Activated CD8-positive, alpha-beta T cell treated with anti-CD3 and anti-CD28 coated beads, Interleukin-2, amount 10 ng/mL, durations not matched to agents 7 days and 5 days (primary cell): ENCODE measurements at places on chromosomes 7 and 10. TPM values are rescaled to one million over a fixed set of nuclear protein-coding genes. Genes with fewer than 3 reads are reported as not detected.
A peak's percentile ranks its signal among the peaks of the same experiment; 100 is the strongest.

STEAP4 gene
- total RNA-seq, result not detected

ZNF107 gene
- 21.7 TPM for total RNA-seq

IL6 gene
- total RNA-seq, result not detected

ITGA8 gene
- not detected for total RNA-seq

DNA sequence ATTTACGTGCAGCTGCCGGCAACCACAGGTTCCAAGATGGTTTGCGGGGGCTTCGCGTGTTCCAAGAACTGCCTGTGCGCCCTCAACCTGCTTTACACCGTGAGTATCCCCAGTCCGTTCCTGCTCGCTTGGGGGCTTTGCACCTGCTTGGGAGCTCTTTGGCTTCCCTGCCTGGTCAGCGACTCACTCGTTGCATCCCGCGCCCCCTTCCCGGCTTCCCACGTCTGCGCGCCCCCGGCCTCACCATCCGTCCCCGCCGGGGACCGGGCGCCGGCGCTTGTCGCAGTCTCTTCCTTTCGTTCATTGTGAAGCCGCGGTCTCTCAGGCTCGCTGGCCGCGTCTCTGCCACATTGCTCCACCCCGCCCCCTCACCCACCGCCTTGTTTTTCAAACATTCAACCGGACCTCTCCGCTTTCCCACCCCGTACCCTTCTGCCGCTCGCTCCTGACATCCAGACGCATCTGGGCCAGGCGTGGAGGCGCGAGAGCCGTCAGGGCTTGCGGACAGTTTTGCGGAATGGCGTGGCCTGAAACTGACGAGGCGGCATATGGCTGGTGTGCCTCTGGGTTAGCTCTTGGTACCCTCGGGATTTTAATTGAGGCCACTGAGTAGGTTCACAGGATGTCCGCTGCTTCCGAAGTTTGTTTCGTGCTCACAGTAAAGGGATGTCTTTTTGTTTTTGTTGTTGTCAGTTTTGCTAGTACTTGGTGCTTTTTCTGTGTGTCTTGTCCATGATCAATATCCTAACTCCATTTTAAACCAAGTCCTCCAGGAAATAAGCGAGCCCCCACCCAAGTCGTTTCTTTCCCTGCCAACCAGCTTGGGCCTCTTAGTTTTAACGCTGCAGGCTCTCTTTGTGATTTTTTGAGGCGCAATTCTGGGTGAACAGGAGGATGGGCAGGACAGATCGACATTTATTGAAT is 639 bp downstream of the TSPAN13 start:
- DNase-seq, result peak; percentile 28

- DNase-seq, result no peak
Observed at GRCh38 chr7:158077934-158078910, 509.4 kb downstream of the PTPRN2 start.

DNA sequence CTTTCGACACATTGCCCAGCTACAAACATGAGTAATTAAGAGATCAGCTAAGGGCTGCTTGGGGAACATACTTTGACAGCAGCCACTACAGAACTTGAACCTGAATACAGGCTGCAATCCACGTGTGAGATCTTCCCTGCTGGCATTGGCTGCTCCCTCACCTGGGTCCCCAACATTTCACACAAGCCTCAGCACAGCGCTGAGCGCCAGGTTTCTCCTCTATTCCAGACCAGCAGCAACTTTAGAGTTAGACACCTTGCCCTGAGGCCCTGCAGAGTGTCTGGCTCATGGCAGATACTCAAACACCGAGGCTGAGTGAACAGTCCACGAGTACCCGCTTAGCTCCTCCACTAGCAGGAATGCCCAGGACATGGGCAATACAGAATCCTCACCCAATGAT is 1.3 kb upstream of the WIPF3 start:
- DNase-seq, result no peak

DNA sequence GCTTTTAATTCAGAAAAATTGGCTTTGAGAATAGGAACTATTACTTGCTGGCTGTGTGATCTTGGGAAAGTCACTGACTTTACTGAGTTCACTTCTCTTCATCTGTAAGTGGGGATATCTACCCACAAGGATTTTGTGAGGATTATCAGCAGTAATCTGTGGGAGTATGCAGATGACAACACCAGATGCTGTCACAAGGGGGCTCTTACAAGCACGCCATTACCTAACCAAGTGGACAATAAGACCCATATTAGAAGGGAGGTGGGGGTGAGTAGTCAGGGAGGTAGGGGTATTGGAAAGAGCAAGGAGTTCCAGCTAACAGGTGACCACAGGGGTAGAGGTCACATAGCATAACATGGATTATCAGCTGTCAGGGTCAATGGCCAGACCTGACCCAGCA is 569.4 kb downstream of the SUGCT start:
- no peak for DNase-seq

DNA sequence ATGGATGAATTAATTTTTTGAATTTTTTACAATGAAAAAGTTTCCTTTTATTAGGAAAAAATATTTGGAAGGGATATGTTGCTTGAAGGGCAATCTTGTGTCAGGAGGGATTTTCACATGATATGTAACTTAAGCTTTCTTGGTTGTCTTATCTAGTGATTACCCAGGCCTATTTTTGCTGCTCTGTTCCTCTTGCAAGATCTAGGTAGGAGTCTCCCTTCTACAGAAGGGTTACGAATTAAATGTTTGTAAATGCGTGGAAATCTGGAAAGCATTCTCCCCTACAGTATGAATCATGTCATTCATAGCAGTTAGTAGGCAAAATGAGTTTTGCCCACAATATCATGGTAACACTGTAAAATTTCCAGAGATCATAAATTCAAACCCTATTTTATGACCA is 57.7 kb upstream of the CDK14 start:
- no peak for DNase-seq

DNA sequence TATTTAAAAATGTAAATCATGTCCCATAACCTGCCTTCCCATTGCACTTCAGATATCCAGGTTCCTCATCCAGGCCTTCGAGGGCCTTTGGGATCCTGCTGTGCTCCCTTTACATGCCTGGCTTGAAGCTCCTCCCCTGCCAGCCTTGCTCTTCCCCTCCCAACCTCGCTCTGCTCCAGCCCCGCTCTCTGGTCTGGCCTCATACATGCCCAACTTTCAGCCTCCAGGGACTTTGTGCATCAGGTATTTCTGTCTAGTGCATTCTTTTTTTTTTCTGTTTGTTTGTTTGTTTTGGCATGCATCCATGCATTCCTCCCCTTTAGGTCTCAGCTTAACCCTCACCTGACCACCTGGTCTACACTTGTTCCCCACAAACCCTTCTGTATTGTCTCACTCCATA is 160.3 kb downstream of the SNX10 start:
- no peak for DNase-seq
